ENCODE measurements at places on chromosomes 1 and 21. TPM values are rescaled to one million over a fixed set of nuclear protein-coding genes. Genes with fewer than 3 reads are reported as not detected.

GRCh38 chr21:42534421-42535378 lies 21.0 kb downstream of the SLC37A1 start:
- DNase-seq, result no peak

Gene AQP10
- not detected for total RNA-seq

- DNase-seq, result no peak
Measured at GRCh38 chr1:183339556-183340167, 78.5 kb downstream of the NMNAT2 start.

DNA sequence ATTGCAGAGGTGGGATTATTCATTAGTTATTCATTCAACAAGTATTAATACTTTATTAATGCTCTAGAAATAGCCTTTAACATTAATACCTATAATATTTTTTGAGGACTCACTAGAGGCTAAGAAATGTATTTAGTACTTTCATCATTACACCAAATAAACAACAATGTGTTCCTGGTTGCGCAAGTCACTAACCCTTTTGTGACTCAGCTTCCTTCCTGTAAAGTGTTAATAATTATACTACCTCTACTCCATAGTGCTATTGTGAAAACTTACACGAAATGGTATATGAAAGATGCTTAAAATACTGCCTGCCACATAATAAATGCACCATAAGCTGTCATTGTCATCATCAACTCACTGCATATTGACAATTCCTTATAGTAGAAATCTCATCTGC lies 431.0 kb downstream of the DPYD start:
- no peak for DNase-seq

DNA sequence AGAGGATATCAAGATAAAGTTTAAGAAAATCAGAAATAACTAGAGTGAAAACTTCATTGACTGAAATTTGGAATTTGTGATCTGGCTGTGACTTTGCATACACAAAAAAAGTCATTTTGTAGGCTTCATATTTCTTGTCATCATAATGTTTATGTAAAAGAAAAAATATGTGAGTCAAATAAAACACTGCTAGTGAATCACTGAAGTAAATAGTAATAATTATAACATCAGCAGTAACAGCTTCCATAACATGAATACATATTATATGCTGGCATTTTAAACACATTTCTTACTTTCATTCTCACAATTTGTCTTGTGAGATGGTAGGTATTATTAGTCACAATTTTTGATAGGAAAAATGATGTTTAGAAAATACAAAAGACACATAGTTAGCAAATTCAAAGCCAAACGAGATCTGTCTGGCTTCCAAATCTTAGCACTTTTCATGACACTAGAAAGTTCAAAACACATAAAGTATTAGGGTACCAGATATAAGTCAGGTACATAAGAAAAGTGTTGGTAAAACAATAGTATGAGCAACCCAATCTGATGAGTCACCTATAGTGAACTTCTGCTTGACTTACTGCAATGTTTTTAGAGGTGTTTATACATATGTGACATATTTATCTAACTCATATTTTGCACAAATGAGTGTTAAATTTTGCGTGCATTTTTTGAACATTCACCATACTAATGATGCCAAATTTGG lies 241.0 kb upstream of the SNX7 start:
- no peak for DNase-seq

GRCh38 chr1:40922969-40923368 lies 56.5 kb upstream of the CTPS1 start:
- no peak for DNase-seq

- peak; percentile 57 for DNase-seq
Measured at GRCh38 chr1:111769517-111770146, 13.9 kb downstream of the DDX20 start.

Gene PROK1
- 0.12 TPM for total RNA-seq

Gene PPM1J
- 1.8 TPM for total RNA-seq

GRCh38 chr21:35219291-35219690 lies 170.2 kb upstream of the RUNX1 start:
- no peak for DNase-seq

Gene GLMN
- 33.2 TPM for total RNA-seq

DNA sequence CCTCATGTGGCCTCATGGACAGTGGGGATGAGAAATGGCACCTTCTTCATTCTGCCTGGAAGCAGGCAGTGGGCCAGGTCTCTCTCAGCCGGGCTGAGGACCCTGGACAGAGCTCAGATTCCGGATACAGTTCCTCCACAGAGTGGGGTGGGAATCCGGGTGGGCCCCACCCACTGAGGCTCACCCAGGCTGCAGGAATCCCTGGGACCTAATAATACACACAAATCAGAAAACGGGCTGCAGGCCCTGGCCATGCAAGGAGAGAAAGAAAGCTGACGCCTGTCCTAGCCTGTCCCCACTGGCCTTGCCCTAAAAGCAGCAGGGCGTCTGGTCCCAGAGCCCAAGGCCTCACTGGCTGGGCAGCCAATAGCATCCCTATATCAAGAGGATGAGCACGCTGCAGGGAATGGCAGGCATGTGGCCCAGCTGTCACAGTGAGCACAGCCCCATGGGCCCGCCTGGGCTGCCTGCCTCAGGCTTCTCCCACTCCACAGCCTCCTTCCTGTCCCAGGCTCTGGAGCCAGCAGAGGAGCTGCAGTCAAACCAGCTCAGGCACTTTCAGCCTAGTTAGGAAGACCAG lies 25.3 kb downstream of the ACTA1 start:
- DNase-seq, result peak; percentile 38

DNA sequence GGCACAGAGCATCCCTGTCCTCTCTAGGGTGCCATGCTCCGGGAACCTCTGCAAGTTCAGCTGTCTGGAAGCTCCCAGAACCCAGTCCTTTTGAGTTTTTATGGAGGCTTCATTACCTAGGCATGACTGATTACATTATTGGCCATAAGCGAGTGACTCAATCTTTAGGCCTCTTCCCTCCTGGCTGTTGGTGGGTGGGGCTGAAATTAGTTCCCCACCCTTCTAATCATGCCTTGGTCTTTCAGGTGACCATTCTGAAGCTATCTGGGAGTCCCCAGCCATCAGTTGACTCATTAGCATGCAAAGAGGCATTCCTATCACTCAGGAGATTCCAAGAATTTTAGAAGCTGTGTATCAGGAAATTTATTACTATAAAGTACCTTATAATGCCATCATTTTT lies 46.6 kb downstream of the WLS start:
- DNase-seq, result no peak

Gene ST6GALNAC3
- total RNA-seq, result 23.6 TPM

DNA sequence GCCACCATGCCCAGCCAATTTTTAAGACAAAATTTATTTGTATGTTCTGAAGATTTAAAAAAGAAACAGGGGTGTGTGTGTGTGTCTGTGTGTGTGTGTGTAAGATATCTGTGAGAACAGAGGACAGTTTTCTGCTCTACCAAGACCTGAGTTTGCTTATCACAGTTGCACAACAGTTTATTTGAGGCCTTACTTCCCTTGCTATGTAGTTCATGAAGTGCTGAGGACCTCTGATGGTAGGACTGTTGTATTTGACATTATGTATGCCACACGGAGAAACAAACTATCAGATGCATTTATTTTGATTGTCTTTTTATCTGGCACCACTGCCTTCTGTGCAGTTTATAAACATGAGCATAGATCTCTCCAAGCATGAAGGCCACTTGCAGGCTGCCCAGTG lies 355.2 kb downstream of the PBX1 start:
- no peak for DNase-seq

Gene NR5A2
- not detected for total RNA-seq

Gene COL16A1
- total RNA-seq, result 7.0 TPM

Gene DCDC2B
- not detected for total RNA-seq

- DNase-seq, result no peak
Measured at GRCh38 chr1:74485622-74486021, 26.8 kb downstream of the LRRC53 start.

GRCh38 chr1:10549904-10550664 lies 75.3 kb downstream of the PEX14 start:
- no peak for DNase-seq

GRCh38 chr1:189597083-189597482 lies 880.6 kb downstream of the BRINP3 start:
- DNase-seq, result no peak

- DNase-seq, result no peak
Measured at GRCh38 chr21:43021191-43021590, 46.8 kb downstream of the PKNOX1 start.

Gene LRRC71
- total RNA-seq, result not detected

GRCh38 chr1:40932006-40932405 lies 47.5 kb upstream of the CTPS1 start:
- no peak for DNase-seq
